ENCODE measurements at places on chromosomes 4 and X.

DNA sequence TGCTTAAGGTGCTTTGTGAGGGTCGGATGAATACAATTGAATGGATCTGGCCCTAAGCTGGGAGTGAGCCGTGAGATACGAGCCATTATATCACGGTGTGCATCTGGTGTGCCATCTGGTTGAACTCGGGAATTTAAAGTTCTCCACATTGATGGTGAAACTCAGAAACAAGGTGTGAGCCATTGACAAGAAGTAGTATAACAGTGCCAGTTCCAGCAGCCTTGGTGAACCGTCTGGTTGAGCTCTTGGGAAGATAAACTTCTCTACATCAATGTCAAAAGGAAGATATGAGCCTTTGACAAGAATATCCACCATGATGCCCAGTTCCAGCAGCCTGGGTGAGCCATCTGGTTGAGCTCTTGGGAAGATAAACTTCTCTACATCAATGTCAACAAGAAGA, 5.0 kb upstream of the CSF2RA start:
- DNase-seq, result no peak

DNA sequence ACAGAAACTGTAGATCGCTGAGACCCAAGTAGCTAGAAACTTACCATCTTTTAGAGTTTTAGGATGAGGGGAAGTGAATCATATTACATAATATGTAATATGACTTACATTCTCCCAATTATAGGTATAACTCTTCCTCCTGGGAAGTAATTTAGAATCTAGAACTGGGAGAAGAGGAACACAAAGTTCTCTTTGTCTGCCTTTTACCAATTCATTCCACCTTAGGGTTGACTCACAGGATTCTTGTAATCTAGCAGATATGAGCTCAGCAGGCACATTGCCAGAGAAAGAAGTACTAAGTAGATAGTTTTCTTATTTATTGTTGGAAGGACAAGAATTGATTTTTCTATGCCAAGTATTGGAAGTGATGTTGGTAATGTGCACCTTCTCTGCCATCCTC, 58.0 kb upstream of the CCSER1 start:
- DNase-seq, result no peak

- no peak for DNase-seq
These were observed 3.6 kb downstream of the NKX1-1 start for GRCh38 chr4:1402516-1403091.

DNA sequence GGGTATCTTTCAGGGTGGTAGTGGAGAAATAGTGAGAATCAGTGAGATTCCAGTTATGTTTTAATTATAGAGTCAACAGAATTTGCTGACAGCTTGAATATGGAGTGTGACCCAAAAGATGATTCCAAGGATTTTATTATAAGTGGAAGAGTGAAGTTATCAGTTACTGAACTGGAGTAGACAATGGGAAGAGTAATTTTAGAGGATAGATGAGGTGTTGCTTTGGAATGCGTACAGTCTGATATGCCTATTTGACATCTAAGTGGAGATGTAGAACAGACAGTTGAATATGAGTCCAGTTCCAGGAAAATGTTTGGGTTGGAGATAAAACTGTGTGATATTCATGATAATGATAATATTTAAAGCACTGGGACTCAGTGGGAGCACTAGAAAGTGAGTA, 174.2 kb downstream of the MAPK10 start:
- no peak for DNase-seq

DNA sequence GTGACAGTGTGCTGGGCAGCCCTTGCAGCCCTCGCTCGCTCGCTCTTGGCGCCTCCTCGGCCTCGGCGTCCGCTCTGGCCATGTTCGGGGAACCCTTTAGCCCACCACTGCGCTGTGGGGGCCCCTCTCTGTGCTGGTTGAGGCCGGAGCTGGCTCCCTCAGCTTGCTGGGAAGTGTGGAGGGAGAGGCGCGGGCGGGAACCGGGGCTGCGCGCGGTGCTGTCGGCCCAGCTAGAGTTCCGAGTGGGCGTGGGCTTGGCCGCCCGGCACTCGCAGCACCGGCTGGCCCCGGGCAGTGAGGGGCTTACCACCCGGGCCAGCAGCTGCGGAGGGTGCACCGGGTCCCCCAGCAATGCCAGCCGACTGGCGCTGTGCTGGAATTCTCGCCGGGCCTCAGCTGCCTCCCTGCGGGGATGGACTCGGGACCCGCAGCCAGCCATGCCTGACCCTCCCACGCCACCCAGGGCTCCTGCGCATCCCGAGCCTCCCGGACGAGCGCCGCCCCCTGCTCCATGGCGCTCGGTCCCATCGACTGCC, 770.1 kb upstream of the GALNTL6 start:
- no peak for DNase-seq

DNA sequence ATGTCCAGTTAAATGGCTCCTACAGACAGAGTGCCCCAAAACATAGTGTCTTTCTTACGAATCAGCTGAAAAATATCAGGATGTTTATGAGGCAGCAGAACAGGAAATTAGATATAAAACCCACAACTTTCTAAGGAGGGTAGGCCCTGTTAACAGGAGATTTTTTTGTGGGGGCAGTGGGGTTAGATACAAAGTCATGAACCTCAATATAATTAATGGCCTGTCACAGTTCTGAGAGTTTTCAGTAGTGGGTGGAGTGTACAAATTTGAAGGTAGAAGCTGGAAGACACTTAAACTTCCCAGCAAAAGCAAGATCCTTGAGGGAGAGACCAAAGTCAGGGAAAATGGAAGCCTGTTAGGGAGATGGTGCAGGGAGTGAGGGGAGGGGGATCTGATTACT, 17.4 kb downstream of the PAGE4 start:
- DNase-seq, result no peak

- DNase-seq, result no peak
These were observed 64.5 kb upstream of the H2AZ1 start for GRCh38 chr4:100014616-100015015.

DNA sequence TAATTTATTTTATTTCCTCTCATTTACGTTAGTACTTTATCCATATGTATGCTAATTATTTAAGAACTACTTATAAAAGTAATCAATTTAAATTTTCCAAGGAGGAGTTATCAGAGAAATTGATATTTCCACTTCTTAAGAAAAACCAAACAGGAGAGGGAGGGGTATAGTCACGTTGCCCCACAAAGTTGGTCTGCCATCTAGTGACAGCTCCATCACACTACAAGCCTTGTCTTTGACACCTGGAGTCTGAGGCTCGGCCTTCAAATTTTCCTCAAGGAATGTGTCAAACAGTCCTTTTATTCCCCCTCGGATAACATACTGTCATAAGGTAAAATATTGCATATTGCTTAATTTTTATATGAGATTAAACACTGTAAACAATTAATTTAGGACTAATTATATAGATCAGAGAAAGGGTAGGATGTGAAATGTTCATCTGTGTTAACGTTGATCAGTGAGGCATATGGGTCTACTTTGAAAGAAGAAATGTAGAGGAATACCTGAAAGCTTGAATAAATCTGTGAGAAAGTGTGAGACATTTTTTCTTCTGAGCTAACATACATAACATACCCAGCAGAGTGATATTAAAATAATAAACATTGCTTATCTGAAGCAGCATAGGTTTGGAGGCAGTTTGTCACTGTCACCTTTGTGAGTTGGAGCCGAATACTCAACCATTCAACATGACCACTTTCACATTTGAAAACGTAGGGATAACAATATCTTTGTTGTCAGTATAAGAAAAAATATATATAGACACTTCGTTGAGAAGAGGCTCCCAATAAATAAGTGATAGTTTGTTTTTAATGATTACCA, 114.4 kb downstream of the GLRA3 start:
- peak; percentile 12 for DNase-seq

DNA sequence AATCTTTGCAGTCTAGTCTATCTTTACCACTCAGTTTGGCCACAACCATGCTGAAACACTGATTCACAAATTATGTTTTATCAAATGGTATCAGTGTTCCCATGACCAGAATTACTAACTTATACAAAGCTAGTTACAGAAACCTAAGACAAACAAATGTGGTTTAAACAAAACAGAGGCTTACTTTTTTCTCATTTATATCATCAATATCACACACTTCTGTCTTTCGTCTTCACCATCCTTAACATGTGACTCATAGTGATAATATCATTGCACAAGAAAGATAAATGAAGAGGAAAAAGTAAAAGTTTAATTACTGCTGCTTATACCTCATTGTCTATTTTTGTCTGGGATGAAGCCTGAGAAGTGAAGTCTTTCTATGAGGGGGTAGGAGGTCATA, 406.6 kb downstream of the PCDH10 start:
- no peak for DNase-seq

DNA sequence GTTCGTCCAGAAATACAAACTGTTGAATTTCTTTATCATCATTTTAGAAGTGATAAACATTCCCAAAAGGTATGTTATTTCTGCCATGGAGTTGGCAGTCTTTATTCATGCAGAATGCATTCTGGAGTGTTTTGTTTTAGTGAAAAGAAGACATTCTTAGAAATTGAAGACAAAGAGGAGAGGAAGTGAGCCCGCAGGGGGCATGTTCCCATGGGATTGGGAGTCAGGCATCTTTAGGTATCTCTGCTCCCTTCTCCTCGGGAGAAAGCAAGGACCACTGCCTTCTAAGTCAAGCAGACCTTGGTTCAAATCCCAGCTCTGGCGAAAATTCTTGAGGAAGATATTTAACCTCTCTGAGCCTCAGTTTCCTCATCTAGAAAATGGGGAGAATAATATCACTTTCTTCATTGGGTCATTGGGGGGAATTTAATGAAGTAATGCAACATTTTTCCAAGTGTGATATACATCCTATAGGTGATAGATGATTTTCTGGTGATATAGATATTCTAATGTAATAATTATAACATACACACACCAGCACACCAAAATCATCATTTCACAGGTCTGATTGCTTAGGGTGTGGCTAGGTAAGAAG, 26.5 kb upstream of the CHRNA9 start:
- no peak for DNase-seq

DNA sequence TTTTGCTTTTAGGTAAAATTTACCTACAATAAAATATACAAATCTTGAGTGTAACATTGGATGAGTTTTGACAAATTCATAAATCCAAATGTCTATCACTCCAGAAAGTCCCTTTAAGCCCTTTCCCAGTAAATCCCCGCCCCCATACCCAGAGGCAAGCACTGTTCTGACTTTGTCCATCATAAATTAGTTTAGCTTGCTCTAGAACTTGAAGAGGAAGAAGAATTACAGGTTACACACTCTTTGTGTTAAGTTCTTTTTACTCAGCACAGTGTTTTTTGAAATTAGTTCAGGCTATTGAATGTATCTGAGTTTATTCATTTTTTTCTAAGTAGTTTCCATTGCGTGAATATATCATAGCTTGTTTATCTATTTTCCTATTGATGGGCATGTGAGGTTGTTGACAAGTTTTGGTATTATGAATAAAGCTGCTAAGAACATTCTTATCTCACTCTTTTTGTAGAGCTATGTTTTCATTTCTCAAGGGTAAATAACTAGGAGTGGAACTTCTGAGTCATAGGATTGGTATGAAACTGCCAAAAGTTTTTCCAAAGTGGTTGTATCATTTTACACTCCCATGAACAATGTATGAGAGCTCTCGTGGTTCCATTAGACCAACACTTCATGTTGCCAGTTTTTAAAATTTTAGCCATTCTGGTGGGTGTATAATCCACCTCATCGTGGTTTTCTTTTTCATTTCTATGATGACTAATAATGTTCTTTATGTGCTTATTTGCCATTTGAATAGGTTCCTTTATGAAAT, 22.4 kb upstream of the HPSE start:
- no peak for DNase-seq

DNA sequence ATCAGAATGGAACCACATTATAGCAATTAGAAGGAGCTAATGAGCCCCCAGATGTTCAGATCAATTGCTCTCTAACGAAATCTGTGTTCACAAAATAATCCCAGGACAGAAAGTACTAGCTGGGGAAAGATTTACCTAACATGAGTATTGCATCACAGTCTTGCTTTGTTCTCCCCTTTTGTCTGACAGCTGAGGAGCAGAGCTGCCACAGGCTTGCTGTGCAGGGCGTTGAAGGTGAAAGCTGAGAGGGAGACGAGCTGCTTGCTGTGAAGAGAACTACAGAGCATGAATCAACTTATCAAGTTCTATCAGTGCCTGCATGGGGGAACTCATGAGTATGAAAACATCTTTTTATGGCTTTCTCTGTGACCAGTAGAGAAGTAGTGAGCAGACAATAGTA, 441.2 kb downstream of the CENPC start:
- no peak for DNase-seq

DNA sequence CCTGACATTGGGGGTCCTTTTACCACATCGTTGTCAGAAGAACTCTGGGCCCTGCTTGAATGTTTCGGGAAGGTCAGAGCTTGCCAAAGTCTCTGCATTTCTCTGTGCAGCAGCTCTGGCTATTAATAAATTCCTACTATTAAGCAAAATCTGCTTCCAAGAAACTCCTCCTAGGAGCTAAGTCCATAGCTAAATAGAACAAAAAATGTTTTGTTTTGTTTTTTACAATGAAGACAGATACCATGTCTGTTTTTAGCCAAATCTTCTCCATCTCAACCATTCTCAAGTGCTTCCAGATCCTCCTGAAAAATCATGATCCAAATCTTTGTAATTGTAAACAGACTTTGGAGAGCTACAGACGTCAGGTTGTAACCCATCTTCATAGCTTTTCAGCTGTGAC, 161.6 kb downstream of the SPATA18 start:
- DNase-seq, result no peak

GRCh38 chr4:5790546-5790857, 79.5 kb downstream of the EVC start:
- DNase-seq, result no peak

GRCh38 chr4:122814426-122814825, 12.2 kb upstream of the FGF2 start:
- no peak for DNase-seq

- no peak for DNase-seq
These were observed 327.4 kb downstream of the PPP3CA start for GRCh38 chr4:101019941-101020401.

DNA sequence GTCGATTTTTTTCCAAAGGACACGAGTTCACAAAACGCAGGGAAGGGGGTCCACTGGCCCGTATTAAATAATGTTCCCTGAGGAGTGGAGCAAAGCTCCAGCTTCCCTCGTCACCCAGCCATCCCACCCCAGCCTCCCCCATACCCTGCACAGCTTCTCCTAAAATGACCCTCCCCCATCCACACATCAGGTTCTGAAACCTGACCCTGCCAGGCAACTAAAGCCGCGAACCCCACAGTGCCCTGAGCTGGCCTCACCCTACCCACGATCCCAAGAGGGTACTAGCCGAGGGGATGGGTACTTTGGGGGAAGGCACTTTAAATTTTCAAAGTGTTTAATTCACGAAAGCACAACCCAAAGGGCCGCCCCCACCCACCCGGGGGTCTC, 634 bp downstream of the APOO start:
- DNase-seq, result peak; percentile 5

- DNase-seq, result no peak
These were observed 42.5 kb downstream of the DTHD1 start for GRCh38 chr4:36323816-36324419.

GRCh38 chr4:54095110-54095825, 4.7 kb upstream of the GSX2 start:
- DNase-seq, result no peak

GRCh38 chr4:54169176-54169575, 59.9 kb upstream of the PDGFRA start:
- no peak for DNase-seq

All from CD4-positive, alpha-beta T cell (primary cell).